ENCODE measurements at places on chromosomes 4 and X.

DNA sequence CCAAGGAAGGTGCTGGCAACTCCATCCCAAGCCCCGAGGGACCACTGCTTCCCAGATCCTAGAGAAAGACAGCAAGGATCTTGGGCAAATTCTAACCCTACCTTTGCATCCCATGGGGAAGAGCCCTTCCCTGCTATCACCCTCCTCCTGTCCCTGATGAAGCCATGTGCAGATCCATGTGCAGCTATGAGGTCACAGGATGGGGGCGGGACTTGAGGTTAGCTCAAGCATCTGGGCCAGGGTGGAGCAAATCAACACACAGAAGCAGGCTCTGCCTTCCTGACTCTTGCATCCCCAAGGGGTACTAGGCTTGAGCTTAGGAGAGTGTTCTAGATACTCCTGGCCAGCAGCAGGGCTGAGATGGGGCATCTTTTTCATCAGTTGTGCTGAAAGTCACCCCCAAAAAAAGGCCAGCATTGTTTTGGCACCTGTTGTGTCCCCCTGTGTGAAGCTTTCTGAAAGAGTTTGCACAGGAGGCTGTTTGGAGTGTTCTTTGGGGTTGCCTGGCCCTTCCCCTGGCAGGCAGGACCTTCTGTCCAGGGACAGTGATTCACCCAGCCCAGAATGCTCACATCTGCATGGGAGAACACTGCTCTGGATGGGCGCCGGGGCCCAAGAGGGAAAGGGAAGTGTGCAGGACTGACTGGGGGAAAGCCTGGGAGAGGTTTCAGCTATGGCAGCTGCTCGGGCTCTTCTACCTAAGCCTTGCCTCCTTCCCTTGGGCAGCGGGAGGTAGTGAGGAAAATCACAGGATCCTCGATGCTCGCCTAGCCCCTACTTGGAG, 50.8 kb downstream of the PRPS1 start:
- DNase-seq, result peak; percentile 61

DNA sequence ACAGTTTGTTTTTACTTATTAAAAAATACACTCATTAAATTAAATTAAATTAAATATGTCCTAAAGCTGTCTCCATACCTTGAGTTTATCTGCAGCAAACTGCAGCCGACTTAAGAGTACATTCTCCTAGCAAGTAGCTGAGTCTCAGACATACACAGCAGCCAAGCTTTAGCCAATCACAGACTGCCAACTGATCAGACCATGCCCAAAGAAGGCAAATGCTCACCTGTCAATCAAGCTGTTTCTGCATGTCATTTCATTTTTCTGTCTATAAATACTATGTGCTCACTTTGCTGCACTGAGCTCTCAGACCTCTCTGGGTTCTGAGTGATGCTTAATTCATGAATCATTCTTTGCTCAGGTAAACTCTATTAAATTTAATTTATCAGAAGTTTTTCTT, 280.9 kb upstream of the EPHA5 start:
- no peak for DNase-seq

- DNase-seq, result no peak
Measured at GRCh38 chrX:13357925-13358324, 38.1 kb upstream of the ATXN3L start.

GRCh38 chr4:73447671-73448070, 11.7 kb downstream of the AFP start:
- no peak for DNase-seq

- DNase-seq, result no peak
Measured at GRCh38 chr4:154329268-154329868, 162.2 kb downstream of the DCHS2 start.

DNA sequence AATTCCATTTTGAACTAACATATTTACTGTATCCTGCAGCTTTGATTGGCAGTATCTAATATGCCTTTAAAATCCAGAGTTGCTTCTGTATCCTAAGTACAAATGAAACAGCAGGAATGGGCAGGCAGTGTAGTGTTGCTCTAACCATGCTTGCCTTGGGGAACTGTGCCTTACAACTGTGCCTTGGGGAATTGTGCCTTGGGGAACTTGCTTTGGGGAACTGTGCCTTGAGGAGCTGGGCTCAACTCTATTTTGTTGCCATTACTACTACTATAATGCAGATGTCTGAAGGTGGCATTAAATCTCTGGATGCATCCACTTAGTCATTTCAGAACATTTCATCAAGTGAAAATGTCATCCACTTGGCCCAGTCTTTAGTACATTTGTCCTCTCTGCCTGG, 6.9 kb downstream of the CXCL3 start:
- DNase-seq, result no peak

DNA sequence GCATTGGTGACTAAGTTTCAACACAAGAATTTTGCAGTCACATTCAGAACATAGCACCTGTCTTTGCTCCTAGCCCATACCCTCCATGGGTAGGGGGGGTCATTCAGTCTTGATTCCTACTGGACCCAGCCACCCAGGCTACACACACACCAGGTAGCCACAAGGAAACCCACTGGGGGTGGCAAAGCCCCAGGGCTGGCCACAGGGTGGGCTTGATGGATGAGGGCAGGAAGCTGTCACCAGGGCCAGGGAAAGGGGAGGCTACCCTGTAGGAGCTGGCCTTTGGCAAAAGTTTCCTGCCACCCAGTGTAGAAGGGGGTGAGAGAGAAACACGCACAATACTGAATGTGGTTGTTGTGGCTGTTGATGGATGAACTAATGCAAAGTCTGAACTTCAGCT, 74.5 kb upstream of the NKX1-1 start:
- DNase-seq, result no peak

DNA sequence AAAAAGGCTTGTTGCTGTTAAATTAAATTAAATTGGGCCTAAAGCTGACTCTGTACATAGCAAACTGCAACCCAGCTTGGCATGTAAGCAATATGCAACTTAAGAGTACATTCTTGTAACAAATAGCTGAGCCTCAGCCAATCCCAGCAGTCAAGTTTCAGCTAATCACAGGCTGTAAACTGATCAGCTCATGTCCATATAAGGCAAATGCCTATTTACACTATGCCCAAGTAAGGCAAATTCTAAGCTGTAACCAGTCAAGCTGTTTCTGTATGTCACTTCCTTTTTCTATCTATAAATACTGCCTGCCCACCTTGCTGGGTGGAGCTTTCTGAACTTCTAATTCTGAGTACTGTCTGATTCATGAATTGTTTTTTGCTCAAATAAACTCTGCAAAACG, 429.1 kb upstream of the FTHL17 start:
- DNase-seq, result no peak

DNA sequence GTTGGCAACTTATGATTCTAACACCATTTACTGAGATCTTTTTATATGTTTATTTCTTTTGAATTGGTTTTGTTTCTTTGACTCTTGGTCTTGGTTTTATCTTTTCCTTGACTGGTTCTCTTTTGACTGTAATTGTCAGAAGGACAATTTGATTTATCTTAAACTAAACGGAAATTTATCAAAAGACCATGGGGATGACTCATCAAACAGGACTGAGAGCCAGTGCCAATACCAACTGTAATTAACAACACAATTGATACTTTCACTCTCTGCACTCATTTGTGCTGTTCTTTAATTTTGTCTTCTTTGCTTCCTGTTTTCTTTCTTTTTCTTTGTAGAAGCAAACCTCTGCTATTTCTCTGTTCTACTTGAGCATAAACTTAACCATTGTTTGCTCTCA, 776.8 kb downstream of the CCSER1 start:
- no peak for DNase-seq

GRCh38 chrX:19875050-19875431, 12.4 kb downstream of the SH3KBP1 start:
- DNase-seq, result no peak

DNA sequence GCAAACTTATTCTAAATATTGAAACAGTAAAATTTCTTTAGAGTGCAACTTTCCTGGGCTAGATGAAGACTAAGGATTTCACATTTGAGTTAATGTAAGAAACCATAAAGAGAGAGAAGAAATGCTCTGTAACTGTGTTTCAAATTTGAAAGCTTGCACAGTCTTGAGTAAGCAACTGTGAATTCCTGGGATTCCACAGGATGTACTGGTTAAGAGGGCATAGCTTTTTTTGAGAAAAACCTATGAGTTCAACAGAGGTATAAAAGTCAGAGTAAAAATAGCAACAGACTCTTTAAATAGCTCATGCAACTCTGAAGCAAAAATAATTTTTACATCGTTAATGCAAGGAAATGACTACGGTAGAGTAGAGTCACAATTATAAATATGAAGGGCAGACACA, 25.5 kb downstream of the ZNF330 start:
- DNase-seq, result no peak

DNA sequence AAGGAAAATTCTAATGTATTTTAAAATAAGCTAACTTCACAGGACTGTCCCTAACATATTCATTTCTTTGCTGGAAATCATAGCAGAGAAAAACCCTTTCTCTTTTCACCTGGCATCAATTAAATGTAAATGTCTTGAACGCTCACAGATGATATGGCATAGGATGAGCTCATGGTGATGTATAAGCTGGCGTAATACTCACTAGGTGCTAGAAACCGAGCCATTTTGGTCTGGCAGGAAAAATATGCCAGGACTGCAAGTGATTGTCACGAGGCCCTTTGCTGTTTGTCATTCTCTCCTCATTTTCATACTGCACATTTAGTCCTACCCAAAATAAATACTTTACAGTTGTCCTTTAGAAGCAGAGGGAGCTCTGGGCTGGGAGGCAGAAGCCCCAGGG, 222.7 kb upstream of the LNX1 start:
- DNase-seq, result no peak

GRCh38 chrX:107629540-107629909, 1.2 kb downstream of the PRPS1 start:
- no peak for DNase-seq
